ENCODE measurements at places on chromosomes 2 and 18. TPM values are rescaled to one million over a fixed set of nuclear protein-coding genes. Genes with fewer than 3 reads are reported as not detected.

Gene ALPG
- total RNA-seq: not detected

GRCh38 chr2:104371087-104371781, 482.7 kb upstream of the POU3F3 start:
- H3K27me3 ChIP-seq: no peaks in the 10 kb centered on the region
- H3K36me3 ChIP-seq: no peaks in the 10 kb centered on the region
- no peak overlapping the region for H3K27ac ChIP-seq
- no peaks in the 10 kb centered on the region for H3K4me1 ChIP-seq

- DNase-seq: peak; percentile 89
- no peaks in the 10 kb centered on the region for H3K36me3 ChIP-seq
- H3K4me1 ChIP-seq: peaks cover 22% of the 10 kb centered on the region
- H3K27ac ChIP-seq: peak within 1 kb of the TSS; percentile 72
- peak within 1 kb of the TSS; percentile 85 for H3K4me3 ChIP-seq
These were observed at the start of gene BOLA3 for GRCh38 chr2:74147727-74148456. TSS of gene BOLA3 (minus strand) at chr2:74147912. CDS start at chr2:74147874, 38 bp downstream.

- no peak for DNase-seq
- H3K27ac ChIP-seq: no peak overlapping the region
- H3K36me3 ChIP-seq: no peaks in the 10 kb centered on the region
- H3K4me3 ChIP-seq: no peak overlapping the region
- H3K4me1 ChIP-seq: no peaks in the 10 kb centered on the region
These were observed 20.2 kb upstream of the DLX1 start for GRCh38 chr2:172065111-172065510.

- H3K36me3 ChIP-seq: no peaks in the 10 kb centered on the region
- H3K27ac ChIP-seq: no peak overlapping the region
These were observed 56.5 kb downstream of the TET3 start for GRCh38 chr2:74041182-74041581.

- no peak overlapping the region for H3K27ac ChIP-seq
- no peaks in the 10 kb centered on the region for H3K4me1 ChIP-seq
- no peaks in the 10 kb centered on the region for H3K36me3 ChIP-seq
- no peaks in the 10 kb centered on the region for H3K27me3 ChIP-seq
- no peak for DNase-seq
These were observed 104.5 kb upstream of the SMIM21 start for GRCh38 chr18:75531851-75532459.

Gene SYT4
- total RNA-seq: 2.7 TPM

DNA sequence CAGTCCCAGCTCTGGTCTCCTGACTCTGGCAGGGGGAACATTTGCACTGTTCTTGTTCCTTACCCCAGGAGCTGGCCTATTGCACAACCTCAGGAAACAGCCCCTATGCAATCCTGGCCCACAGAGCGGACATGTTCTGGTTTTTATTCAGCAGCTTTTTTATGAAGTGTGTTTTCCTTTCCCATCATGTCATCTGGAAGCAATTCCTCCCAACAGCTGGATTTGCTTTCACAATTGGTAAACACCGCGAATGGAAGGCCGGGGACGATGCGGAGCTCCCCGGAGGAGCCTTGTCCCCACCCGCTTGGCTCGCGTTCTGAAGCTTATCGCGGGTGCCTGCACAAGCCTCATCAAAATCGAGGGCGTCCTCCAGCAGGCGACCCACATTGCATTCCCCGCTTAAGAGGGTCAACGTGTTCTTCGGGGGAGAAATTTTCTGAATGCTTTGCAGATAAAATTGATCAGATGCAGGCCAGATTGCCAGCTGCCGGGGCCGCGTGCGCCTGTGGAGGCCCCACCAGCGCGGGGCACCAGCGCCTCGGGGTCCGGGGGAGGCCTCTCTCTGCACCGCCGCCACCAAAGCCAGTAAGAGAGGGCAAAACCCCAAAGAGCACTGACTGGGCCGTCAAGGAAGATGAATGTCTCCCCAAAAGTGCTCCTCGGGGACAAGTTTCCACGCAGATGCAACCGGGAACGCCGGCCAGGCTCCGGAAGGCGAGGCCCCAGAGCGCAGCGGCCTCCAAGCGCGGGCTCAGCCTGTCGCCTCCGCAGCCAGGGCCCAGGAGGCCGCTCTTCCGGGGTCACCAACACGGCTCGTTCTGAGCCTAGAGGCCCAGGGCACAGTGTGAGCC, 60.3 kb upstream of the SP3 start:
- DNase-seq: peak; percentile 65
- no peaks in the 10 kb centered on the region for H3K27me3 ChIP-seq
- peak overlapping the region; percentile 63 for H3K27ac ChIP-seq
- H3K4me1 ChIP-seq: no peaks in the 10 kb centered on the region

- no peak overlapping the region for H3K4me3 ChIP-seq
- H3K27ac ChIP-seq: no peak overlapping the region
- H3K36me3 ChIP-seq: no peaks in the 10 kb centered on the region
- H3K27me3 ChIP-seq: peaks cover 4% of the 10 kb centered on the region
- no peaks in the 10 kb centered on the region for H3K4me1 ChIP-seq
These were observed 152.2 kb downstream of the RPIA start for GRCh38 chr2:88843651-88844050.

DNA sequence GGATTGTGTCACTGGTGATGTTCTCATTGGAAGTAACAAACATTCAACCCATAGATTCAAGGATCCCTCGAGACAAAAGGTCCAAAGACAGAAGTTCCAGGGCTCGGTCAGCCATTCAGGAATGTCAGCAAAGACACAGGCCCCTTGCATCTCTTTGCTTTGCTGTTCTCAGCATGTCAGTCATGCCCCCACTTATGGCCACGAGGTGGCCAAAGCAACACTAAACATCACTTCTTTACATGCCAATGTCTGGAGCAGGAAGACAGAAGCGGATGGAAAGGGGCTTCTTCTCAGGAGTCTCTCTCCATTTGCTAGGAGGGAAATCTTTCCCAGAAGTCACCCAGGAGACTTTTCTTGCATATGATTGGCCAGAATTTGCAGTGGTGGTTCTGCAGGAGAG, 191.6 kb upstream of the SP5 start:
- no peak overlapping the region for H3K27ac ChIP-seq
- H3K36me3 ChIP-seq: no peaks in the 10 kb centered on the region
- no peaks in the 10 kb centered on the region for H3K4me1 ChIP-seq

DNA sequence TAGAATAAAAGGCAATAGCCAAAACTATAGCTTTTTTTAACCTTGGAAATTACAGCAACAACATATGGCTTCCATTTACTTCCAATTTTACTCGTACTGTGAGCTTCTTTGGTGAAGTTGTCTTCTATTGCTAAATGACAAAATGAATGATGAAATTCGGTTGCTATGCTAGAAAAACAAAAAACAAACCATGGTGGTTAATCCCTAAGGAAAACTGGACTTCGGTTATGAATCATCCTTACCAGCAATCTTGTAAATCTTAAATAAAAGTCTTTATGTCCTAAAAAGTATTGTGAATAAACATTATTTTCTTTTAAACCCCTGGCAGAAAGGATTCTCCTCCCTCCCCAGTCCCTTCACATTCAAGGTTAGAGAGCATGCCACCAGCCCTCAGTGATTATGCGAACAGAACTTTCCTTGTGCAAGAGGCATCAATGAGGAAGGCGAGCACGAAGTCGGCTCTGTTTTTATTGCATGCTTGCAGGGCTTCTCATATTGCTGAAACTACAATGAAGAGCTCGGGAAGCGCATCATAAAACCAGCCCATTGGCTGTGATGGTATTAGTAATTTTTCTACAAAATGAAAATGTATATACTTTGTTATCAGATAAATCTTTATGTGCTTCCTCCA, 62.9 kb downstream of the ZNF521 start:
- DNase-seq: no peak
- no peaks in the 10 kb centered on the region for H3K27me3 ChIP-seq
- no peaks in the 10 kb centered on the region for H3K36me3 ChIP-seq
- peak overlapping the region; percentile 8 for H3K27ac ChIP-seq
- no peaks in the 10 kb centered on the region for H3K4me1 ChIP-seq

DNA sequence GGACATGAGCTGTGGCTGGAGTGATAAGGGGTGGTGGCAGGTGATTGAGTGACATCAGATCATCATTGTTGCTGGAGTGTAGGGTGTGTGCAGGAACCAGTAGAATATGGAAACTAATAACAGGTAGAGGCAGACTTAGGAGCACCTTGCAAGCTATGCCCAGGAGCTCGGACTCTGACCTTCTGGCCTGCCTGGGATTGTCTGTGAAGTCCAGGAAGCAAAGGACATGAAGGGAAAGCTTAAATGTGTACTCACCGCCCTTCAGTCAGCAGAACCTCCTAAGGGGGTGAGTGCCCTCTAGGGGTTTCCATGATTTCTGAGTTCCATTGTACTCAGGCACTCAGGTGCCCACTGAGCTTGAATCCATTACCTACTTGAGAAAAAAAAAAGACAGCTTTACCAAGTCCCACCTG, 104.2 kb downstream of the CRIM1 start:
- DNase-seq: peak; percentile 75
- H3K27me3 ChIP-seq: no peaks in the 10 kb centered on the region
- H3K4me1 ChIP-seq: peaks cover 13% of the 10 kb centered on the region

All from transverse colon (tissue), 4 donors.